ENCODE measurements at places on chromosomes 5 and 9. TPM values are rescaled to one million over a fixed set of nuclear protein-coding genes. Genes with fewer than 3 reads are reported as not detected.

MUSK gene
- 6.1 TPM for total RNA-seq

BTNL9 gene
- total RNA-seq: 180 TPM

GABRG2 gene
- not detected for total RNA-seq

MYOZ3 gene
- total RNA-seq: 1.0 TPM

INSYN2B gene
- 0.10 TPM for total RNA-seq

CBY3 gene
- total RNA-seq: not detected

CDX1 gene
- not detected for total RNA-seq

SV2C gene
- 0.15 TPM for total RNA-seq

C5 gene
- 18.9 TPM for total RNA-seq

CNTNAP3 gene
- total RNA-seq: 5.4 TPM

CMYA5 gene
- total RNA-seq: 4.6 TPM
